ENCODE measurements at places on chromosomes 2 and 18. TPM values are rescaled to one million over a fixed set of nuclear protein-coding genes. Genes with fewer than 3 reads are reported as not detected.
A peak's percentile ranks its signal among the peaks of the same experiment; 100 is the strongest.

VWA3B gene
- not detected for total RNA-seq

AMER3 gene
- total RNA-seq, result not detected

DSG2 gene
- total RNA-seq, result not detected

IL36A gene
- total RNA-seq, result not detected

SIX2 gene
- total RNA-seq, result 0.32 TPM

FAM161A gene
- total RNA-seq, result 5.9 TPM

FNDC4 gene
- total RNA-seq, result 15.5 TPM

TMEFF2 gene
- total RNA-seq, result 0.12 TPM

SLC19A3 gene
- total RNA-seq, result not detected

C18orf54 gene
- 21.4 TPM for total RNA-seq

DNA sequence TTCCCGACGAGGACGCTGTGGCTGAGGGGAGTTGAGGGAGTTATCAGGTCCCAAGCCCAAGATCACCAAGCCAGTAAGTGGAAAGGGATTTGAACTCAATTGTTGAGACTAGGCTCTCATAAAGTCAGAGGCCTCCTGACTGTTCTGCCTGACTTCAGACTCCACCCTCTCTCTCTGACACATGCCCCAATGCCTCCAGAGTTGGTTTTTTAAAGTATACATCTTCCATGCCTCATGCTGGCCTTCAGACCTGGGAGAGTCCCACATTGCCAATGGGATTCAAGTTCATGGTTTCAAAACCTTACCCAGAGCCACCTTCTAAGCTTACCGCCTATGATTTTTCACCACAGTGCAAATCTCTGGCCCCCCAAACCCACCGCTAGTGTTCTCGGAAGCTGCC, 100.8 kb downstream of the RTN4 start:
- peaks cover 2% of the 10 kb centered on the region for H3K27me3 ChIP-seq
- H3K36me3 ChIP-seq, result no peaks in the 10 kb centered on the region
- no peak for DNase-seq
- peaks cover 10% of the 10 kb centered on the region for H3K4me1 ChIP-seq
- H3K4me3 ChIP-seq, result no peak overlapping the region

- no peak for DNase-seq
- no peak overlapping the region for H3K27ac ChIP-seq
- H3K4me1 ChIP-seq, result no peaks in the 10 kb centered on the region
- no peaks in the 10 kb centered on the region for H3K27me3 ChIP-seq
Measured at GRCh38 chr2:7225848-7226247, 308.6 kb downstream of the RNF144A start.

GRCh38 chr18:21242141-21242779, at the start of gene GREB1L:
Gene GREB1L, plus strand, starts transcription at chr18:21242232. Its CDS starts 141,287 bp downstream, at chr18:21383519.
- peak; percentile 26 for DNase-seq
- H3K27me3 ChIP-seq, result peaks cover 17% of the 10 kb centered on the region
- peaks cover 17% of the 10 kb centered on the region for H3K4me1 ChIP-seq
- H3K4me3 ChIP-seq, result peak within 1 kb of the TSS; percentile 46
- no peak within 1 kb of the TSS for H3K27ac ChIP-seq
- no peaks in the 10 kb centered on the region for H3K36me3 ChIP-seq

DNA sequence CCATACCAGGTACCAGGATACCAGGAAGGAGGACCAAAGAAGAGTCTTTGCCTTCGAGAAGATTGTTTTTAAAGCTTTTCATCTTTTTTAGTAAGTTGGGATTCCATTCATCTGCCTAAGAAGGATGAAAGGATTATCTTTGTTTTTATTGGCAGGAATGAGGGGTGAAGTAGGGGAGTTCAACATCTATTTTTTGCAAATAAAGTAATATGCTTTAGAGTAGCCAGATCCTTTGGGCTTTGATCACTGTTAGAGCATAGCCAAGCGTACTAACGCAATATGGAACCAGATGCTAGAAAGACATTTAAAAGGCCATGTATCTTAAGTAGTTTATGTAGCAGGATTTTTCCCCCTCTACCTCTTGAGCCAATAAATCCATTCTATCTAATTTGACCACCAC, 133.0 kb downstream of the PRPF40A start:
- H3K36me3 ChIP-seq, result no peaks in the 10 kb centered on the region
- H3K4me1 ChIP-seq, result peaks cover 33% of the 10 kb centered on the region
- H3K27me3 ChIP-seq, result no peaks in the 10 kb centered on the region
- H3K4me3 ChIP-seq, result no peak overlapping the region

DNA sequence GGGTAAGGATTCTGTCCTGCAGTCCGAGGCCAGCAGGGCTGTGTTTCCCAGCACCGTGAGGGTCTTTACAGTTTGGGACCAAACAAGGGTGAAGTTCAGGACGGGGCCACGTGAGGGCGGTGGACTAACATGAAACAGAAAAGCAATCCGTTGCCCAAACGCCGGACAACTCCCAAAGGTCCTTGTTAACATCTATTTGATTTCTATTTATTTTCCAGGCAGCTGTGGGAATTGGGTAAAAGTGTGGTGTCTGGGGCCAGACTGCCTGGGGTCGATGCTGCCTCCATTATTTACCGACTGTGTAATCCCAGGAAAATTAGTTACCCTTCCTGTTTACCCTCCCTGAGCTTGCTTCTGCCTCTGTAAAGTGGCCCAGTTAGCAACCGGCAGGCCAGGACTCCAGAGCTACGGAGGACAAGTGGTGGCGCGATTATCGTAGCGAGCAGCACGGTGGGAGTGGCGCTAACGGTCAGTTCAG, 66.3 kb upstream of the TCF7L1 start:
- peak; percentile 83 for DNase-seq
- H3K4me1 ChIP-seq, result no peaks in the 10 kb centered on the region
- peaks cover 7% of the 10 kb centered on the region for H3K27me3 ChIP-seq
- H3K36me3 ChIP-seq, result no peaks in the 10 kb centered on the region
- no peak overlapping the region for H3K27ac ChIP-seq

- no peak overlapping the region for H3K27ac ChIP-seq
- DNase-seq, result no peak
- no peaks in the 10 kb centered on the region for H3K4me1 ChIP-seq
- no peaks in the 10 kb centered on the region for H3K27me3 ChIP-seq
- H3K36me3 ChIP-seq, result no peaks in the 10 kb centered on the region
Measured at GRCh38 chr2:104733226-104733943, 120.5 kb upstream of the POU3F3 start.

- no peaks in the 10 kb centered on the region for H3K36me3 ChIP-seq
- no peak overlapping the region for H3K4me3 ChIP-seq
- DNase-seq, result no peak
- H3K27ac ChIP-seq, result no peak overlapping the region
- H3K4me1 ChIP-seq, result no peaks in the 10 kb centered on the region
- peaks cover 17% of the 10 kb centered on the region for H3K27me3 ChIP-seq
Measured at GRCh38 chr2:202056611-202057010, 16.4 kb upstream of the KIAA2012 start.

DNA sequence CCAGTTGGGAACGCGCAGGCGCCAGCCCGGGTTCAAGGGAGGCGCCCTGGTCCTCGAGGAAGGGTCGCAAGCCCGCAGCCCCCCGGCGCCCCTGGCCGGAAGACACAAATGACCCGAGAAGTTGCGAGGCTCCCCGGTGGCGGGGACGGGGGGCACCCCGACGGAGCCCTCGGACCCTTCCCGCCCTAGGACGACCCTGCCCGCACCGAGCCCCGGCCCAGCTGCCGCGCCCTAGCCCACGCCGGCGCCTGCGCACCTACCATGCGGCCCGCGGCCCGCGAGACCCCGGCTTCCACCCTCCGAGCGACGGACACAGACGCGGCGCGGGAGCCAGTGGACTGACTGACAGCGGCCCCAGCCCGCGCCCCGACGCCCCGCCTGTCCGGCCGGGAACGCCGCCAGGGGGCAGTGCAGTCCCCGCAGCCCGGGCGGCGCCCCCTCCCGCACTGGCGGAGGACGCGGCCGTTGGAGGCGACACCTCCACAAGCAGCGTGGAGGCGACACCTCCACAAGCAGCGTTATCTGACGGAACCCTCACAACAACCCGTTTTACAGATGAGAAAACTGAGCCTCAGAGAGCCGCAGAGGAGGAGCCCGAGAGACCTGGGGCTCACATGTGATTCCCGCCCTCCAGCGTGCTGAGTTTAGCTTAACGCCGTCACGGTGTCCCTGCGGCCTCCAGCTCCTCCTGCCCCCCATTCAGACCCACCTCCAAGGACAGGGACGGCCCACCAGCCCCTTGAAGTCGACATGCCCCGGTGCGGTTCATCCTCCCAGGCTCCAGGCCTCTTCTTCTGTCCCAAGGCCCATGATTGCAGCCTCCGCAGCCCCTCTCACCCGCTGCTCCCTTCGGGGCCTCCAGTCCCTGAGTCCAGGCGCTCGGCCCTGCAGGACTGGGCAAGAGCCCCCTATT, at the start of gene NMUR1:
TSS of gene NMUR1 (minus strand) at position 347 of the 913 bp plus-strand sequence. CDS start at position 263, 84 bp downstream.
- H3K4me1 ChIP-seq, result peaks cover 3% of the 10 kb centered on the region
- H3K27ac ChIP-seq, result no peak within 1 kb of the TSS
- H3K36me3 ChIP-seq, result no peaks in the 10 kb centered on the region
- DNase-seq, result peak; percentile 39
- H3K27me3 ChIP-seq, result peaks cover 13% of the 10 kb centered on the region

GRCh38 chr2:230231251-230231650, 5.7 kb downstream of the SP140 start:
- H3K27ac ChIP-seq, result no peak overlapping the region
- no peak for DNase-seq
- no peaks in the 10 kb centered on the region for H3K27me3 ChIP-seq
- H3K4me3 ChIP-seq, result no peak overlapping the region

DNA sequence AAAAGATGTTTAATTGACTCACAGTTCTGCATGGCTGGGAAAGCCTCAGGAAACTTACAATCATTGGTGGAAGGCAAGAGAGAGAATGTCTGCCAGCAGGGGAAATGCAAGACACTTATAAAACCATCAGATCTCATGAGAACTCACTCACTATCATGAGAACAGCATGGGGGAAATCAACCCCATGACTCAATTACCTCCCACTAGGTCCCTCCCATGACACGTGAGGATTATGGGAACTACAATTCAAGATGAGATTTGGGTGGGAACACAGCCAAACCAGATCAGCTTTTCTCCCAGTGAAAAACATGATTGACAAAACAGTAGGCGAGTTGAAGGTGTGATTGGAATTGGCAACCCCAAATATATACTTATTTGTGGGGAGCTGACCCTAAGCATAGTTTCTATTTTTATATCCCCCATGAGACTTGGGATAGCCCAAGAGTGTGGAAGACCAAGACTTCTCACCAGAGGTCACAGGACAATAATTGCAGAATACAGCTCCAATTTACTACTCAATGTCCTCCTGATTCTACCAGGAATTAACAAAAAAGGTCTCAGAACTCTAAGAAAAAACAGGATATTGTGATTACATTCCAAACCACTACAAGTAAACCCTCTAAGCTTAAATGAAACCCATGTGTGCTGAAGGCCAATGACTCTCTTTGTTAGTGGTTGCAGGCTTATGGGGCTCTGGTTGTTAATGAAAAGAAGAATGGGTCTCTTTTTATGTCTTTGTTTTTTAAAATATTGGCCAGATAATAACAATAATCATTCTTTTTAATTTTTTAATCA, 96.1 kb upstream of the PIK3C3 start:
- no peaks in the 10 kb centered on the region for H3K4me1 ChIP-seq
- no peak overlapping the region for H3K27ac ChIP-seq
- no peak for DNase-seq
- no peaks in the 10 kb centered on the region for H3K36me3 ChIP-seq

DNA sequence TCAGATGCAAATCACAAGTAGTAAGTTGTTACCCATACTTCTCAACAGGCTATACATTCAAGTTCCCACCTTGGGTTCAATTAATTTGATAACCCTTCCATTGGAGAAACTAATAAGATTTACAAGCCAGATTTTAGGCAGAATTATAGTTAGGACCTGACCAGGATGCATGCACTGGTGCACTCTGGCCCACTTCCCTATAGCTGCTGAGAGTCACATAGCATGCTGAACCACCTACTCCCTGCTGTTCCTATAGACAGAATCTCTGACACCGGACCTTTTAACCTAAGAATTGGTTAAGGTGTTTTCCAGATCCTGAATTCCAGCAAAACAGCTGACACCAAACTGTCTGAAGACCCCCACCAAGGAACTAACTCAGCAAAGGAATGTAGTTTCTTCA, 26.2 kb downstream of the FAM210A start:
- H3K4me1 ChIP-seq, result no peaks in the 10 kb centered on the region
- H3K27me3 ChIP-seq, result no peaks in the 10 kb centered on the region
- H3K36me3 ChIP-seq, result no peaks in the 10 kb centered on the region
- H3K4me3 ChIP-seq, result no peak overlapping the region

DNA sequence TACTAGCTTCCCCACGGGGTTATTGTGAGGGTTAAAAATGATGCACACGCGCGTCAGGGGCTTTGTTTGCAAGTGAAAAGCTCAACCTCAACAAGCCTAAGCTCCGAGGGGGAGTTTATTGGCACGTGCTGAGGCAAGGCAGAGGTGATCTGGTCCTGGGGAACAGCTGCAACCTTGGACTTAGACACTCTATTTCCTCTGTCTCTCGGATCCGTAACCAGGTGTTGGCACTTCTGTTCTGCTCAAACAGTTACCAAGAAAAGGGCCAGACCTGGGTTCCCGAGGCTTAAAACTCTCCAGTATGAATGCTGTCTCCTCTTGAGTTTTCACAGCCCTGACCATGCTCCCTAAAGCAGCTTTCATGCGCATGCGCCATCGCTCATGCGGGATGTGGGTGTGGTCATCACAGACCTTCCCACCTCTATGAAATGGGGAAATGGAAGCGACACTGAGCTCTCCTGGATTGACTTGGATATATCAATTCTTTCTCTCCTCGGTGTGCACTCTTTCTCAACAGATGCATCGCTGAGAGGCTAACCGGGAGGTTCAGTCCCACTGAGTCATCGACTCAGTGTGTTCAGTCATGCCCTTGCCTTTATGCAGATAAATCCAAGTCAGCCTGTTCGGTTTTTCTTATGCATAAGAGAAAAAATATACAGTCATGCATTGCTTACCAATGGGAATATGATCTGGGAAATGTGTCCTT, 19.9 kb upstream of the RAB31 start:
- H3K27me3 ChIP-seq, result no peaks in the 10 kb centered on the region
- H3K27ac ChIP-seq, result no peak overlapping the region
- no peak overlapping the region for H3K4me3 ChIP-seq
- no peaks in the 10 kb centered on the region for H3K36me3 ChIP-seq
- DNase-seq, result no peak
- H3K4me1 ChIP-seq, result no peaks in the 10 kb centered on the region

GRCh38 chr2:38301340-38301968, 75.6 kb downstream of the ATL2 start:
- H3K4me3 ChIP-seq, result no peak overlapping the region
- no peak for DNase-seq
- peaks cover 7% of the 10 kb centered on the region for H3K36me3 ChIP-seq

GRCh38 chr2:112790305-112790704, 6.0 kb upstream of the IL1A start:
- H3K4me3 ChIP-seq, result no peak overlapping the region
- H3K36me3 ChIP-seq, result no peaks in the 10 kb centered on the region
- no peaks in the 10 kb centered on the region for H3K27me3 ChIP-seq
- H3K27ac ChIP-seq, result no peak overlapping the region
- H3K4me1 ChIP-seq, result peaks cover 36% of the 10 kb centered on the region
- DNase-seq, result no peak

- H3K27me3 ChIP-seq, result no peaks in the 10 kb centered on the region
- H3K4me3 ChIP-seq, result no peak overlapping the region
- no peaks in the 10 kb centered on the region for H3K4me1 ChIP-seq
Measured at GRCh38 chr2:178205853-178206521, 11.7 kb downstream of the OSBPL6 start.

GRCh38 chr2:172128484-172128883, 25.8 kb upstream of the DLX2 start:
- DNase-seq, result no peak
- H3K4me1 ChIP-seq, result no peaks in the 10 kb centered on the region
- H3K27ac ChIP-seq, result no peak overlapping the region
- no peaks in the 10 kb centered on the region for H3K36me3 ChIP-seq
- H3K27me3 ChIP-seq, result no peaks in the 10 kb centered on the region
- H3K4me3 ChIP-seq, result no peak overlapping the region

All from endothelial cell of umbilical vein (primary cell).